ENCODE measurements at places on chromosomes 1 and 21.

- no peak for DNase-seq
These were observed 45.7 kb downstream of the CAPN9 start for GRCh38 chr1:230792691-230793462.

- no peak for DNase-seq
These were observed 9.4 kb downstream of the C1orf174 start for GRCh38 chr1:3890389-3891328.

- no peak for DNase-seq
These were observed 131.2 kb upstream of the TIAM1 start for GRCh38 chr21:31475223-31475622.

GRCh38 chr1:170931650-170932049, 3.7 kb upstream of the MROH9 start:
- DNase-seq = no peak

- DNase-seq = no peak
These were observed 23.2 kb downstream of the TRIT1 start for GRCh38 chr1:39859859-39860812.

DNA sequence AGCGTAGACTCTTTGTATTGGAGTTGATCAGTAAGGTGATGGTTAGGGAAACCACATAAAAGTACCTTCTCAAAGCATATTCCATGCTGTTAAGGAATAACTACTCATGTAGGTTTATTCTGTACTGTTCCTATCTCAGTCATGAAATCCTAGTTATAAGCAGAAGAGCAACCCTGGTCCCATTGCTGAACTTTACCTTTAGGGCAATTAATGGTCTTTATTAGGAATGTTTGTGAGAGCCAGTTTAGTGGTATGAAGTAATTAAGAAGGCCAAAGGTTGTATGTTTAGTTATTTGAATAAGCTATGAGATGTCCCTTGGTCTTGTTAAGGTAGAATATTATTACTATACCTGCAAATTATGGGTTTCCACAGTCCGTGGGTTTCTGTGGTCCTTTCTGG, 44.0 kb downstream of the ACP6 start:
- DNase-seq = no peak

- DNase-seq = no peak
These were observed 34.8 kb downstream of the TSNAX start for GRCh38 chr1:231563247-231563646.

DNA sequence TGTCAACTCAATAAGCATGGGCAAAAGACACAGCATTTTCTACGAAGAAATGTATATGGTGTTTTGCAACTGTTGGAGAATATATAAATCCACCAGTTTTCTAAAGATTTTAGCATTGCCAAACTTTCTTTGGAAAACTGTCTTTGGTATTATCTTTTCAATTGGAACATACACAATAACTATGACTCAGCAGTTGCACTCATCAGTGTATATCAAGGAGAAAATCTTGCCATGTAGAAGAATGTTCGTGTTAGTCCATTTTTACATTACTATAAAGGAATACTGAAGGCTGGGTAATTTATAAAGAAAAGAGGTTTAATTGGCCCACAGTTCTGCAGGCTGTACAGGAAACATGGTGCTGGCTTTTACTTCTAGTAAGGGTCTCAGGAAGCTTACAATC, 41.1 kb downstream of the PRKAA2 start:
- no peak for DNase-seq

DNA sequence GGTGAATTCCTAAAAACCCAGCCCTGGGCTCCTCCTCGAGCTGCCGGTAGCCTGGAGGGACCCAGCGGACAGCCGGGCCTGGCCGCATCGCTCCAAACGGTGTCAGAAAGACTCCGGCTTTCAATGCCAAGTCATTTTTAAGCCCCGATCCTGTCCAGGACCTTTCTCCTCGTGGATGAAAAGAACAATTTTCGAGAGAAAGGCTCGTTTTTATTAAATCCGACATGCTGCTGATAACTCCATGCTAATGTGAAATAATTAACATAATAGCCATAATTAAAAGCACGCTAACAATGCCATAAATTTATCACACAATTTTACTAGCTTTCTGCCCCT, 4.6 kb upstream of the FOXD3 start:
- no peak for DNase-seq

GRCh38 chr1:66687358-66687757, 64.9 kb upstream of the DYNLT5 start:
- no peak for DNase-seq

- DNase-seq = no peak
These were observed 22.7 kb downstream of the SERINC2 start for GRCh38 chr1:31435471-31436409.

DNA sequence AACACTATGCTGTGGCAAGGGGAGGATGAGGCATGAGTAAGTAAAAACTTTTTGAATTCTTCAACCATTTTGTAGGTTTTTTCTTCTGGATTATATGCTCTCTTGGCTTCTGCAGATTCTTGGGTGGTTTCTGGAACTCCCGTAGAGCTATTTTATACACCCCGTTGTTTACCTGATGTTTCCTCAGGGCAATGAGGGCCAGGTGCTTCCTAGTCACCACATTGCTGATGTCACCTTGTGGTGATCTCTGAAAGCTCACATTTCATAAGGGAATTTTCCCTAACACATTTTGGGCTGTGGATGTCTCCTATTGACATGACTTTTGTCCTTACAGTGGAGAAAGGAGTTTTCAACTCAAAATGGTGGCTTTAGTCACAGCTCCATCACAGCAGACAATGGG, 356.6 kb downstream of the PLA2G4A start:
- no peak for DNase-seq

DNA sequence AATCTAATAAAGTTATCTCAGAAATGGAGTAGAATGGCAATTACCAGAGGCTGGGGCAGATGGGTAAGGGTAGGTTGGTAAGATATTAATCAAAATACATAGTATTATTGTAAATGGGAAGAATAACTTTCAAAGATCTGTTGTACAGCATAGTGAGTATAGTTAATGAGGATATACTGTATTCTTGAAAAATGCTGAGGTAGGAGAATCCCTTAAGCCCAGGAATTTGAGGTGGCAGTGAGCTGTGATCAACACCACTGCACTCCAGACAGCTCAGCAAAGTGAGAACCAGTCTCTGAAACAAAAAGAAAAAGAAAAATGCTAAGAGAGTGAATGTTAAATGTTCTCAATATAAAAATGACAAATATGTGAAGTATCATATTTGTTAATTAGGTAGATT, 1033.7 kb downstream of the KCNT2 start:
- DNase-seq = no peak

DNA sequence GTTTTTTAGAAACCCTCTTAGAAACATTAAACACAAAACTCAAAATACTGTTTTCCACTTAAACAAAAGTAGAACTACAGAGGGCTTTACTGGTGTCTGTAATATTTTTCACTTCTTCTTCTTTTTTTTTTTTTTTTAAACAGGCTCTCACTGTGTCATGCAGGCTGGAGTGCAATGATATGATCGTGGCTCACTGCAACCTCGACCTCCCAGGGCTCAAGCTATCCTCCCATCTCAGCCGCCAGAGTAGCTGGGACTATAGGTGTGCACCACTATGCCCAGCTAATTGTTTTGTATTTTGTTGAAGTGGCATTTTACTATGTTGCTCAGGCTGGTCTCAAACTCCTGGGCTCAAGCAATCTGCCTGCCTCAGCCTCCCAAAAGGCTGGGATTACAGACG, 194.8 kb downstream of the DAB1 start:
- no peak for DNase-seq

DNA sequence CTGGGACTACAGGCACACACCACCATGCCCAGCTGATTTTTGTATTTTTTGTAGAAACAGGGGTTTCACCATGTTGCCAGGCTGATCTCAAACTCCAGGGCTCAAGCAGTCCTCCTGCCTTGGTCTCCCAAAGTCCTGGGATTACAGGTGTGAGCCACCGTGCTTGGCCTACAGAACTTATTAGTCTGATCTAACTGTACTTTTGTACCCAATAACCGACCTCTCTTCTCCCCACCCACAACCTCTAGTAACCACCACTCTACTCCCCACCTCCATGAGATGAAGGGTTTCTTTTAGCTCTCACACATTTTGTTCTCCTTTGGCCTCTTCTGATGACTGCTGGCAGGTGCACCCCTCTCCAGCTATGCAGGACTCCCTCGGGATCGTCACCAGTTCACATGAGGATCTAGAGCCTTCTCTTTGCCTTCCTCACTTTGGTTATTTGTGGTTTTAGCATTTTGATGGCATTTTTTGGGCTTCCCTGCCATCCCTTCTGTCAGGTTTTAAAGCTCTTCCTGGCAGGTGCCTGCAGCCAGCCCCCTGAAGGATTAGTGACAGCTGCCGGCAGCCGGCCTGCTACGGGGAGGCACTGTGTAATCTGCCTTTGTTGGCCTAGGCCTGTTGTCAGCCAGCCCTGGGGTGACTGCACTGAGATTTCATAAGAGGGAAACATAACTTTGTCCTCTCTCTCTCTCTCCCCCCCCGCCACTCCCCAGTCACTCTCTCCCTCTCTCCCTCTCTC, 99.8 kb upstream of the ATP1A1 start:
- no peak for DNase-seq

DNA sequence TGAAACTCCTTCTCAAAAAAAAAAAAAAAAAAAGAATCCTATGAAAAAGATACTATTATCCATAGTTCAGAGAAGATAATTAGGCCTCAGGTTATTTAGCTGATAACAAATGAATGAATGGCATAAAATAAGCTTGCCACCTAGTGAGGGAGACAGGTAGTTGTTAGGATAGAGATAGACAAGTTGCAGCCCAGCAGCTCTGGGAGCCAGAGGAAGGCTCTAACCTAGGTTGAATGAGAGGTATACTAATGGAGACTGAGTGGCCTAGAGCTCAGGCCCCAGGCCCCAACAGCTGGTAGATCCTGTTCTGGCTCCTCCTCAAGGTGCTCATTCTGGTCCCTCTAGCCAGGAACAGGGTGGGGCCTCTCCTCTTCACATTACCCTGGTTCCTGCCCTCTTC, 20.6 kb upstream of the RSPO1 start:
- DNase-seq = no peak

- no peak for DNase-seq
These were observed 141.3 kb downstream of the ZZZ3 start for GRCh38 chr1:77541162-77541545.

DNA sequence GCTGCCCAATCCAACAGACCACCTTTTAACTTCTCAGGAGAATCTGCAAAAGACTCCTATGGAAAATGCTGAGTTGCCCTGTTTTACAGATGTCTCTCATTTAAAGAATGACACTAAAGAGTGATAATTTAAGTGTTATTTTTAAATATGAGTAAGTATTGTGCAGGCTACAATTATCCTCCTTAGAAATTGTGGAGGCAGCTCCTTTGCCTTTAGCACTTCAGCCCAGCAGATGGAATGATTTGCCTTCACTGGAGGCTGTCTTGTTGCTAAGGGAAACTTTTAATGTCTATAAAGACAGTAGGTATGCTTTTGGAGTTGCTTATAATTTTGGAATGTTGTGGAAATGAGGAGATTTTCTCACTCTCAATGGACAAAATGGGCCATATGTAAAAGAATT, 1345.5 kb downstream of the NCAM2 start:
- DNase-seq = no peak

DNA sequence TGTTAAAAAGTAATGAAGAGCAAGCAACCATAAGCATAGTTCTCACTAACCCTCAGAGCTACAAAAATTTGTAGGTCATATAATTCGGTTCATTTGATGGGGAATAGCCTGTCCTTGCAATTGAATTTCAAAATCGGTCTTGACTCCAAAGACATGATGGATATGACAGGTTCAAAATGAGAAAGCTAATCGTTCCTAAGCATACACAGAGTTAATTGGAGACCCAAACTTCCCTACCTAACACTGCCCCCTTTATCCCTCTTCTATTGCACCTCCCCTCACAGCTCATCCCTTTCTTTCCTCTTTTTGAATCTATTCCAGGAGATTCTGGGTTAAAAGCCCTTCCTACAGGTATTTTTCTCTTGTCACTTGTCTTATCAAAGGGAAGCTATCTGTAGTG, 390.0 kb upstream of the PTBP2 start:
- no peak for DNase-seq

DNA sequence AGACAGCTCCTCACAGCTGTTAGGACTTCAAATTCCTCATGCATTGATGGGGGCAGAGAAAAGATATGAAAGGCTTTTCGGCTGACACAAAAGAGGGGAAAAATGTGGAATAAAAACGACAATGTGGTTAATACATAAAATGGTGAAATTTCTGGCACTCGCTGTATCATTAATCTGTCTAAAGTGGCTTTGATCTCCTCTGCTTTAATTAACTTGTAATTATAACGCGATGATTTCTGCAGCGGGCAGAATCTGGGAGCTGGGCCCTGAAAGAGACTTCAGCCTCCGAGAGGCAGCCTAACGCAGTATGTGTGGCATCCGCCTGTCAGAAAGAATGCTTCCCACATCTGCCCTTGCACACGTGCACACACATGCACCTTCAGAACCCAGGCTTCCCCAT, 144.1 kb upstream of the IGSF21 start:
- no peak for DNase-seq

DNA sequence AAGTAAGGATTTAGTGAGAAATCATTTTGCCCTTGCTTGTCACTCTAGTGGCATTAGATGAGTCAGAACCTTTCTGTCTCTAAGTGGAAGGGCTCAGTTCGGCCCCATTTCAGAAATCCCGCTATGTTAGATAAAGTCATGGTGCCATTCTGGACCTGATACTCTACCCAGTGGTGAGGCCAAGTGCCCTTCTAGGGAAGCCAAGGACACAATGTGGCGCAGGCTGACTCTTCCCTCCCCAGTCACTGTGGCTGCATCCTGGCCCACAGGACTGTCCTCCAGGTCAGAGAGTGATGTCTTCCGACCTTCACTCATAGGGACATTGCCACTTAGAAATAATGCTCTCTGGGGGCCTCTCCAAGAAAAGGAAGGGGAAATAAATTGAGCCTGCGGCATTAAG, 48.3 kb upstream of the MTR start:
- DNase-seq = no peak

DNA sequence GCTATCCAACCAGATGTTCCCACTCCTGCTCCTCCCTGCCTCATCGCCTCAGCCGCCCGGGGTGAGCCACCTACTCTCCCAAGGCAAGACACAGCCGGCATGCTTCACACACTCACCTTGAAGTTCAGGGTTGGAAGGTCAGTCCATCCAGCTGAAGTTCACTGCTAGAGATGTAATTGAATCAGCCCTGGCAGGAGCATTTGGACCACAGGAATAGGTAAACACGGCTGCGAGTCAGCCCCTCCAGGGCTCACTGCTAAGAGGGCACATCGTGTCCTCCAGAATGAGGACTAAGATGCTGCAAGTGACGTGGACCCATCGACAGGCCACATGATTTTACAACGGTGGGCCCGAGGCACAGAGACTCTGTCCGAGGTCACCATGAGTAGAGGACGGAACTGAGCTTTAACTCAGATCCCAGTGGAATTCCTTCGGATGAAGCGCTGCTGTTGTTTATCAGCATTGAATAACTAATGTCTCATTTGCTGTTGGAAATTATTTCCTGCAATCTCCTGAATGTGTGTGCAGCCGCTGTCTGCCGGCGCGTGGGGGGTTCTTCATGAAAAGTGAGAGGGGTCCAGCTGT, 41.9 kb downstream of the RSPH1 start:
- no peak for DNase-seq

GRCh38 chr21:39657091-39657689, 44.5 kb downstream of the B3GALT5 start:
- DNase-seq = no peak
